ENCODE measurements at places on chromosomes 11 and 22.

GRCh38 chr22:27857443-27857842 is 55.9 kb upstream of the MN1 start:
- no peak for DNase-seq

GRCh38 chr11:1419811-1420210 is 30.1 kb downstream of the BRSK2 start:
- no peak for DNase-seq

DNA sequence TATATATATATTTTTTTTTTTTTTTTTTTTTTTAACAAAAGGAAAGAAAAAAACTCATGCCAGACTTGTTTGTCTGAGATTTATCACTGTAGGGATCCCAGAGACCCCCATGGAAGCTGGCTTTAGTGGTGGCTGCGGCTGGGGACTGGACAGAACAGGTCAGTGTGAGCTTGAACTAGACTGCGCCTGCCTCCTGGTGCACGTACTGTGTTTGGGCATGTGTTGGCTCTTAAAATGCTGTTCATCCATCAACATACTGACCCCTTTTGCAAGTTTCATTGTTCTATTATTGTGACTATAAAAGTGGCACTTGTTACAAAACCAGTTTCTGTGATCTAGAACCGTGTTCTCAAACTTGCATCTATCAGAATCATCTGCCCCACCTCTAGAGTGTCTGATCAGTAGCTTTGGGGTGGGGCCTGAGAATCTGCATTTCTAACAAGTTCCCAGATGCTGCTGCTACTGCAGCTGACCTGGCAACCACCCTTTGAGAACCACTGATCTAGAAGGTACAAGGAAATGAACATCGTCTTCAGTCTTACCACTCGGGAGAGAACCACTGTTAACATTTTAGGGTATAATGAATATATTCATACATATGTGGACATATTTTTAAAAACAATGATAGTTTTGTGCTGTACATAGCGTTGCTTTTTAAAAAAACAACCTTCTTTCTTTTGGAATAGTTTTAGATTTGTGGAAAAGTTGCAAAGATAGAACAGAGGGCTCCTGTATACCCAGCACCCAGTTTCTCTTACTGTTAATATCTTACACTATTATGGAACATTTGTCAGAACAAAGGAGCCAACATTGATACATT is 54.0 kb downstream of the ZNRF3 start:
- DNase-seq = no peak

DNA sequence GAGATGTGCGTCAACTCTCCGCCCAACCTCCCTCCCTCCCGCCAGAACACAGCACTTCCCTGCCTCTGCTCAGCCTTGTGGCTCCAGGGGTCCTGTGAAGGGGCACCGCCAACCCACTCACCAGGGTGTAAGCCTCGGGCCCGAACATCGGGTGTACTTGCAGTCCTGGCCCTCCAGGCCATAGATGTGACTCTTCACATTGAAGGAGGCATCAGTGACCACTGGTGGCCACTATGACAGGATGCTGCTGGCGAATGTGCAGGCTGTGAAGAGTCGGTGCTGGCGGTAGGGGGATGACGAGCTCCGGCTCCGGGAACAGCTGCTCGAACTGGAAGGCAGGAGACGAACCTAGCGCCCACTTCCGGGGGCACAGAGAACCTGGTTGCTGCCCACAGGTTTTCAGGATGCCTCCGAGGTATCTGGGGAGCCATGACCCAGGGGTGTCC is 97.4 kb downstream of the MED15 start:
- DNase-seq = no peak

DNA sequence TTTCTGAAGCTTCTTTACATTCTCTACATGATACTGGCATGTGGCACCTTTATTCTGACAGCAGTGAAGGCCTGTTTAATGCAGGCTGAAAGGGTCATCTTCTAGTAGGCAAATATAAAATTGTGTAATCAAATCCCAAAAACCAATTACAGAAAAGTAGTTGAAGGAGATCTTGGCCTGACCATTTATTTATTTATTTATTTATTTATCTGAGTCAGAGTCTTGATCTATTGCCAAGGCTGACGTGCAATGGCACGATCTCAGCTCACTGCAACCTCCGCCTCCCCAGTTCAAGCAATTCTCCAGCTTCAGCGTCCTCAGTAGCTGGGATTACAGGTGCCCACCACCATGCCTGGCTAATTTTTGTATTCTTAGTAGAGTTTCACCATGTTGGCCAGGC is 22.7 kb upstream of the CECR2 start:
- DNase-seq = no peak

GRCh38 chr11:34021977-34022735 is 29.4 kb upstream of the CAPRIN1 start:
- DNase-seq = no peak

DNA sequence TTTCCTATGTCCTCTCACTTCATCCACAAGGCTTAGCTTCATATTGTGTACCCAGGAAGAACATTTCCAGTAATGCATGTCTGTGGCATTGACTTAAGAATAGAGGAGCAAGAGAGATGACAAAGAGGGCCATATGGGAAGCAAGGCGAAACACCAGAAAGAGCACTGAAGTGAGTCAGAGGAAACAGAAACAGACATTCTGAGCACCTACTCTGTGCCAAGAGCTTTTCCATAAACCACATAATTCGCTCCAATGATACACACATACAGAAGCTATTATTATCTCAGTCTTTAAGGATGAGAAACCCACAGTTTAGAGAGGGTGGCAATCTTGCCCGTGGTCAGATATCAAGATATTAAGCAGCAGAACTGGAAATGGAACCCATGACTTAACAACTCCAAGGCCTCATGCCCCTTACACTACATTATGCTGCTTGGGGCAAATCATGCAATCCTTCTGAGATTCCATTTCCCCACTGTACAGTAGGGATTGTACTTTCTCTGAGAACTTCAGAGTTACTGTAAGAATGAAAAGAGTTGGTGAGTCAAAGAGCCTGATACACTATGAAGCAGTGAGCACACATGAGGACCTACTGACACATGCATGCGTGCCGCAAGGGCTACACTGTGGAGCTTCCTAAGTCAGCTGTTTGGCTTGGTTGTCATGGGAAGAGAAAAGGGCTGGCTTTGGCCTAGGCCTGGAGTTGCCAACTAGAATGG is 126.6 kb downstream of the KCNC1 start:
- no peak for DNase-seq

GRCh38 chr11:118374729-118375128 is 15.3 kb downstream of the UBE4A start:
- DNase-seq = no peak

Data from activated CD8-positive, alpha-beta memory T cell treated with anti-CD3 and anti-CD28 coated beads for 24 hours (primary cell).